ENCODE measurements at places on chromosomes 5 and 9.

GRCh38 chr5:128536254-128537220 lies 1.5 kb downstream of the FBN2 start:
- peak; percentile 51 for DNase-seq

DNA sequence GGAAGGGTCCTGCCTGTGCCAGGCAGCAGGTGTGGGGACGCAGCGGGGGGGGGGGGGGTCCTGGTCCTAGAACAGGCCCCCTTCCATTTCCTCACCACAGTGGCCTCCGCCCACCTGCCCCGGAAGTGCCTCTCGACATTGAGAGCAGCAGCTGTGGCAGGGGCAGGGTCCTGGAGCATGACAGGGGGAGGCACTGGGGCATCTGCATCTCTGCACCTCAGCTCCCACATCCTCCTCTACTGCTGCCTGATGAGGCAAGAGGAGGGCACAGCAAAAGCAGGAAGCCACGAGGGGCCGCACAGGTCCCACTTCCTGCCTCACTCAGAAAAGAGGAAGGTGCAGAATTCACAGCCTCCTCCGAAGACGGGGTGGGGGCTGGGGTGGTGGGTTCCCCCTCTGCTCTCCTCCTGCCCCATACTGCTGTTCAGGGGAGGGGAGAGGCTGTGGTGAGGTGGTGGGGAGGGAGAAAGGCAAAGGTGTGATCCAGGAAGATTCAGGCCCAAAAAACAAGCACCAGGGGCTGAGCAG lies 14.8 kb downstream of the AKNA start:
- DNase-seq: no peak

DNA sequence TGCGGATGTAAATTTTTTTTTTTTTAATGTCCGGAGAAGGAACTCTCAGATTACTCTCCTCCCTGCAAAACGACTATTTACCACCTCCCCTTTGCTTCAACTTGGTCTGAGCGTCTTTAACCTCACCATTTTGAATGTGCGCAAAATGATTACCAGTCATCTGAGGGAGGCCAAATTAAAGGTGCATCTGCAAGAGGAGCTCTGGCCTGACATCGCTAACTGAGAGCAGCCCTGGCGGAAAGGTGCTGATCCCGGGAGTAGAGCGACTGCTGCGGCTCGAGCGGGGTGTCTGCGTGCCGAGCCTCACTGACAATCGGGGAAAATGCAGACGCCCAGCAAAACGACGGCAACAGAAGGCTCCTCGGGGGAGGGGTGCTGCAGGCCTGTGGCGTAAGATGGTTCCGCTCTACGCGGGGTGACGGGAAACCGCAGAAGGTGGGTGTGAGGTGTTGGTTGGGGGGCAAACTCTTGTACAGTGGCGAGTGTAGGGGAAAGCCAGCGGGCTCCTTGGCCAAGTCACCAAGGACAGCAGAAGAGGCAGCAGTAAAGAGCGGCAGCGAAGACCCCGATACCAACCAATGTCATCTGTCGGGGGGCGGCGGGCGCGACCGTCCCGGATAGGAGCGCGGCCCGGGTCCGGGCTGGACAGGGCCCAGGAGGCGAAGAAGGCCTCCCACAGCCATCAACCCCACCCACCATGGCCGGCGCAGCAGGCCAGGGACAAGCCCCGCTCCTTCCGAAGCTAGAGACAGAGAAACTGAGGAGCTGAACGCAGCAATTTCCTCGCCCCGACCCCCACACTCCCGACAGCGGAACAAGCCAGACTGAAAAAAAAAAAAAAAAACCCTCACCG lies 557 bp downstream of the PJA2 start:
- DNase-seq: peak; percentile 58

DNA sequence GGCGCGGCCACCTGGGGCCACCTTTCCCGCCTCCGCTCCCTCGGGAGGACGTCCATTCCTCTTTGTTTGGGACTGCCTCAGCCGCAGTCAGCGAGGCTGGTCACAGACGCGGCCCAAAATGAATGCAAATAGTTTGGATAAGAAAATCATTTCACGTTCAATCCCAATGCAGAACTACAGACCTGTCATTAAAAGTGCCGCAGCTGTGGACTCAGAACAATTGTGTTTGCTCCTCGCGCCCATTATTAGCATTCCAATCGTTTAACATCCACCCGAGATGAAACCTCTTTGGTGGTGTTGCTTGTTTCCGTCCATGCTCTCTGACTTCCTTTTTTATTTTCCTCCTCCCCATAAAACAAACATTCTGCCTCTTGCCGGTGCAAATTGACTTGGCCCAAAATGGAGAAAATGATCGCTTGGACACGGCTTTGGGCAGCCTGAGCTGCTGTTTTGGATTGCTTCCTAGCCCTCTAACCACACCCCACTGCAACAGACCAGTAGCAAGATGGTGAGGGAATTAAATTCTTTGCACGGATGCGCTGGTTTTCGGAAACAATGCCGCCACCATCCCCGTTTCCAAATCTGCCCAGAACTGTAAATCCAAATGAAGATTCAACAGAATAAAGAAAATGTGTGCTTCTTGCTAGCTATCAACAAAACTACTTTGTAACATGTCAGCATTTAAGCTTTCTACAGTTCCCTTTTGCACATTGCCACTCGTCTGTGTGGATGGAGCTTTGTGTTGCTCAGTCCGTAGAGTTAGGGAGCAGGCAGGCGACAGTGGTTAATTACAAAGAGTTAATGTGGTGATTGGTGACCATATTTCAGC lies 784 bp downstream of the NLN start:
- peak; percentile 69 for DNase-seq

DNA sequence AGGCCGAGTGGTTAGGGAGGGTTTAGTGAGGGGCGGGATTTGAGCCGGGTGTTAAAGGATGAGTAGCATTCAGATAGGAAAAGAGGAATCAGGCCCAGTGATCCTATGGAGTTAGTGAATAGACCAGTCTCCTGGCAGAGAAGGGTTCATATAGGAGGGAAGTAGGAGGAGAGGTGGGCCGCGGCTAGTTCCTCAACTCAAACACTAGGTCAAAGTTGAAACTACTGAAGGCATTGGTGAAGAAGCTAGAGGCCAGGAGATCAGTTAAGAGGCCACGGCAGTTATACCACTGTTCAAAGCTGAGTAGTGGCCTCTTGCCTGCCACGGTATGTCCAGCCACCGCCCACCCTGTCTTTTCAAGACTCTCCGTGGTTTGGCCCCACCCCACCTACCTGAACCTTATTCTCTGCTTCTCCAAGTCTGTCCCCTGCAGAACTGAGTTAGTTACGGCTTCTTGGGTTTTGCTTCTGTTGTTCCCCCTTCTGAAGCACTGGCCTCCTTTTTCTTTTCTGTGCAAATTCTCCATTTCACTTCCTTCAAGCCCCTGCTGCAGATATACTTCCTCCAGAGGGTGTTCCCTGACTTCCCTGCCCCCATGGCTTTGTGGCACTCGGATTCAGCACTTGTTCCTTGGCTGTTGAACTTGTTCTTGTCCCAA lies 1.8 kb downstream of the ZBTB34 start:
- no peak for DNase-seq

DNA sequence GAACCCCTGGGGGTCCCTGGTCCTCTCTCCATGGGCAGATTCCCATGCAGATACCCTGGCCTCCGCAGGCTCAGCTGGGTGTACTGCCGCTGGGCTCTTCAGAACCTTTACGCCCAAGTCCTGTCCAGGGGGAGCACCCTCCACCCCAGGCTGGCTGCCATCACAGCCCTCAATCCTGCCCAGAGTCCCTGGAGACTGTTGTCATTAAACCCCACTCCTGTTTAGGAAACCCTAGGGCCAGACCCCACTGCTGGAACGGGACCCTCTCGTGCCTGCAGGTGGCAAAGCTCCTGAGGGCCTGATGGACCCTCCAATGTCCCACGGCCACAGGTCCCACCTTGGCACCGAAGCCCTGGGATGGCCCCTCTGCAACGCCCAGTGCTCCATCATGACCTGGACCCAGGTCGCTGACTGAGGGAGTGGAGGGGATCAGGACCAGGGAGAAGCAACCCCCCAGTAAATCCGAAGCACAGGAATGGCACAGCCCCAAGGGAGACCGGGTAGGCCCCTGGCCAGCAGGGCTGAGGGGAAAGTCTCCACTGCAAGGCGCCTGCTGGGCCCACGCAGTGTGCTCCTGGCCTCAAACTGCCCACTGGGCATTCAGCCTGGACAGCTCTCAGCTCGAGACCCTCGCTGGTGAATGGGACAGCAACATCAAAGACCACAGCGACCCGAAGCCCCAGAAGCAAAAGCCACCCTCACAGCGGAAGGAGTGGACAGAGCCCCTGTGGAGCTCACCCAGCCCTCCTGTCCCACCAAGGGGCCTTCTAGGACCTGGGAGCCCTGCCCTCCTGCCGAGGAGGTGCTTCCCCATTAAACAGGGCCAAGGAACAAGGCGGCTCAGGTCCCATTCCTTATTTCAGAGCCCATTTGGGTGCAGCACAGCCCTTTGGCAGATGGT lies 8.3 kb downstream of the ZDHHC11B start:
- DNase-seq: no peak

GRCh38 chr9:7794196-7794595 lies 5.4 kb downstream of the DMAC1 start:
- DNase-seq: no peak

DNA sequence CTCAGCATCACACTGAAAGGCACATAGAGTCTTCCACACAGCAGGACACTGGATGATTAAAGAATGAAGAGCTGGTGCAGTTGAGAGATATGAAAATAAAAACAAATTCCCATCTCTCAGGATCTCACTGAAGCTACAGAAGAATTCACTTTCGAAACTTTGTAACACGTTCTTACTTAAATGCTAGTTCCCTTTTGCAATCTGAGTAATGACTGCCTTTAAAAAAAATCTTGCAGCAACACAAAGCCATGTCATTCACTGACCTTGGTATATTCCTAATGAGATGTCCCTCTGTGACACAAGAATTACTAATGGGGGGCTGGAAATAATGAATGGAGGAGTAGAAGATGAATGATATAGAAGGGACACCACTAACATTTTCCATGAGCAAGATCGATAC lies 201.8 kb downstream of the GLIS3 start:
- DNase-seq: no peak

DNA sequence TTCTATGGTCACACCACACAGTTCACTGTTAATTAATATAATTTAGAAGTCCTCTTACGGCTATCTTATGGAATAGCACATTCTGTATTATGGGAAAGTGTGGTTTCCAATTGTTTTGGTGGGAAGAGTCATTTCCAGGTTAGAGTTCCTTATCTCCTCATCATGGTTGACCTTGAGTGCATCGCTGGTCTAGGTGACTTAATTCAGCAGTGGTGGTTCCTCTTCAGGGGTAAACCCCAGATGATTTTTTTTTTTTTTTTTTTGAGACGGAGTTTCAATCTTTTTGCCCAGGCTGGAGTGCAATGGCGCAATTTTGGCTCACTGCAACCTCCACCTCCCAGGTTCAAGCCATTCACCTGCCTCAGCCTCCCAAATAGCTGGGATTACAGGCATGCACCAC lies 106.9 kb downstream of the UGCG start:
- DNase-seq: no peak

DNA sequence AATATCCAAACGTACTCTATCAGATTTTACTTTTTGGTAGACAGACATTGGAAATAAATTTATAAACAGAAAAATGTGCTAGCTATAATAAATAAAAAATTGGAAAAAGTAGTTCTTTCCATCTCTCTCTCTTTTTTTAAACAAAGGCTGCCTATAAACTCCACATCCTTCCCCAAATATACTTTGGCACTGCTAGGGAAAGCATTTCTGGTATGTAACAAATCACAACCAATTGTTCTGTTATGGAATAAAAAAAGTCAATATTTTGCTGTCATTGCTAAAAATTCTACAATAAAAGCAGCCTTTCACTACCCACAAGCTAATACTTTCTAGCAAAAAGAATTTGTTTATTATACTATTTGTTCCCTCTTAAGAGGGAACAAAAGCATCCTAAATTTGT lies 169.2 kb upstream of the TARS1 start:
- peak; percentile 61 for DNase-seq

DNA sequence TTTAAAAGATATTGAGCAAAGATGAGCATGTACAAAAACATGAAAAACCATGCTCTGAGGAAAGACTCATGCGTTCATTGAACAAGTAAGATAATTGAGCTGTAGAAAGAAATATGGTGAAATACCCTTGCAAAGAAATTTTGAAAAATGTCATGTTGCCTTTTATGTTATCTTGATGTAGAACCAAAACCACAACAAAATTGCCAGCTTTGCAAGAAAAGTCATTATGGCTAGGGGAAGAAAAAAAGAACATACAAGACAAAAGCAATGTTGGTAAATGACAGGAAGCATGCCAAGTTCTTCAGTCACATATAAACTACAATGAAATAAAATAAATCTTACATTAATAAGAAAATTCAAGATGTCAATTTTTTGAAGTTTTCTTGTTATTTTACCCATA lies 368.0 kb downstream of the IRX1 start:
- DNase-seq: no peak

GRCh38 chr5:134209477-134210245 lies 16.2 kb downstream of the PPP2CA start:
- DNase-seq: no peak

DNA sequence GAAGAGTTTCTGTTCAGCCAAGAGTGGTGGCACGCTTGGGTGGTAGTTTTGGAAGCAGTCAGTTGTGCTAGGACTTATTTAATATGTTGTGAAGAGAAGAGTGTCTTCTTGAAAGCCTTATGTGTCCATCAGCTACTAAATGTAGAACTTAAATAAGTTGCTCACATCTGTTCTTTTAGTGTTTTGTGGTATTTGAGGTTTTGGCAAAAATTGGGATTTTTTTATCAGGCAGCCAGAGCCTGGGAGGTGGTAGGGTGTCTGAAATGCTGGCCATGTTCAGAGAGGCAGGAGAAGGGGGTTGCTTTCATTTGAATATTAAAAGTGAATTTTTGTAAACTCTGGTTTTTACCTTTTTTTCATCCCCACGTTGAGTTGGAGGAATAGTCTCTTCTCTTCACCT lies 24.2 kb upstream of the ZBTB34 start:
- peak; percentile 20 for DNase-seq

- peak; percentile 27 for DNase-seq
Observed at GRCh38 chr5:73596705-73597328, 29.2 kb upstream of the ARHGEF28 start.

- DNase-seq: peak; percentile 49
Observed at GRCh38 chr5:79069488-79070349, at the start of the genes BHMT2 and DMGDH. BHMT2 (plus strand) TSS chr5:79069767; CDS start chr5:79069783, 16 bp downstream. DMGDH (minus strand) TSS chr5:79069674; CDS start chr5:79069620, 54 bp downstream.

DNA sequence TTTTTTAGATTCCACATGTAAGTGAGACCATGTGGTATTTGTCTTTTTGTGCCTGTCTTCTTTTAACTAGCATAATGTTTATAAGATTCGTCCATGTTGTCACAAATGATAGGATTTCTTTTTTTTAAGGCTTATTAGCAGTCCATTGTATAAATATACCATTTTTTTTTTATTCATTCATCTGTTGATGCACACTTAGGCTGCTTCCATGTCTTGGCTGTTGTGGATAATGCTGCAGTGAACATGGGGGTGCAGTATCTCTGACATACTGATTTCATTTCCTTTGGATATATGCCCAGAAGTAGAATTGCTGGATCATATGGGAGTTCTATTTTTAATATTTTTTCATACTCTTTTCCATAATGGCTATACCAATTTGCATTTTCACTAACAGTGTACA lies 48.7 kb downstream of the KIAA1958 start:
- peak; percentile 83 for DNase-seq

- peak; percentile 52 for DNase-seq
Observed at GRCh38 chr5:53355316-53355715, 125.1 kb upstream of the FST start.
